ENCODE measurements at places on chromosomes 12 and 14. TPM values are rescaled to one million over a fixed set of nuclear protein-coding genes. Genes with fewer than 3 reads are reported as not detected.
A peak's percentile ranks its signal among the peaks of the same experiment; 100 is the strongest.

CYP27B1 gene
- total RNA-seq = 0.97 TPM

HDAC7 gene
- 39.9 TPM for total RNA-seq

GPHB5 gene
- total RNA-seq = not detected

KRT81 gene
- total RNA-seq = not detected

TAS2R46 gene
- 4.2 TPM for total RNA-seq

ANKRD52 gene
- total RNA-seq = 22.2 TPM

EML1 gene
- total RNA-seq = 34.5 TPM

GRIP1 gene
- total RNA-seq = 0.32 TPM

C12orf57 gene
- total RNA-seq = 94.7 TPM

DNA sequence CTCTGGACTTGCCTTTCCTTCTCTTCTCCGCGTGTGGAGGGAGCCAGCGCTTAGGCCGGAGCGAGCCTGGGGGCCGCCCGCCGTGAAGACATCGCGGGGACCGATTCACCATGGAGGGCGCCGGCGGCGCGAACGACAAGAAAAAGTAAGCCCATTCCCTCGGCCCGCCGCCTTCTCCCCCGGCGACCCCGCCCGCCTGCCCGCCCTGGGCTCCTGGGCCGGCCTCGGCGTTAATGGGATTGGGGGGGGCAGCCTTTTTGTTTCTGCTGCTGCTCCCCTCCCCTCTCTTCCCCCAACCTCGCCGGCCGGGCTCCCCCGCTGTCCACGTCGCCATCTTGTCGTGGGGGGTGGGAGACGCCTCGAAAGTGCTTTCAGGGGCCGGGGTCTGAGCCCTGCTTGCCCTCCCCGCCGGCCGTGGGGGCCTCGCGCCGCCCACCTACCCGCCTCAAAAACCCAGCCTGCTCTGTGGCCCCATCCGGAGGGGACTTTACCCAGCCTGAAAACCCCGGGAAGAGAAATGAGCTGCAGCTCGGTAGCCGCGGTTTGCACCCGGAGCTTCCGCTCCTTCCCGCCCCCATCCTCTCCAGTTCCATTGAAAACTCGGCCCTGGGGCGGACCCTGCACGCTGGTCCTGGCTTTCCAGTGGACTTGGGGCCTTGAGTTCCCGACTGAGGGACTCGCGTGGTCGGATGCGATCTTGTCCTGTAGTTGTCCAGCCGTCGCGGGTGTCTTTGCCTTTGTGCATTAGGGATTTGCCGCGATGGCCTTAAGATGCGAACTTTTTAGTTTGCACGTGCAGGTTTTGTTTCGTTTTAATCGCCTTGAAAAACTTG, 598 bp downstream of the HIF1A start:
- DNase-seq = peak; percentile 69

- no peak for DNase-seq
Observed at GRCh38 chr12:95970905-95971304, 25.2 kb downstream of the HAL start.

DNA sequence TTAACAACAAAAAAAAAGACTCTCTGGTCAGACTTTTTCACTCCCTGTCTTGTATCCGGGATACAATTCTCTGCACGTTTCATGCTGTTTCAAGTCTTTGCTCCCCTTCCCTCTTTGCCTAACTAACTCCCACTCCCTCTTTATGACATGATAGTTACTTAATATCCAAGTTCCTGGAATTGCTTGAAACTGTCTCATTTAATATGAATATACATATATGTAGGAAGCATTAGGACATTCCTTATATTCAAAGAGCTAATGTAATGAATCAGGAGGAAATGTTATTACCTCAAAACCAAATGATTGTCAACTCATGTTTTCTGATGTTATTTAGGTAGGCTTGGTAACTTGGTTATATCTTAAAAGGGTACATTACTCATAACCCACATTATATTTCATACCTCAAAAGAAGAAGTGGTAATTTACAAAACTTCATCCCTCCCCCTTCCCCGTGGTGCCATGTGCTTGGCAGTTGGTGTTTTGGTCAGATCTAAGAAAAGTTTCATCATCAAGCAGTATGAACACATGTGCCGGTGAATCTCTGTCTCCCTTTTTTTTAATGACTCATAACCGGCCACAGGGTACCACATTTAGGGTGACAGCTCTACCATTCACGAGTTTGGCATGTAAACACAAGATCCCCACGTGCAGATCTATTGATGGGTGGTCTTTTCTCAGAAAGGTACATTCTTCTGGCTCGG, 56.5 kb downstream of the HCAR2 start:
- DNase-seq = peak; percentile 88

GRCh38 chr12:57604454-57604991, at the start of gene DTX3:
TSS of gene DTX3 (plus strand) at chr12:57604824. CDS start at chr12:57606518, 1,694 bp downstream.
- DNase-seq = peak; percentile 53

DNA sequence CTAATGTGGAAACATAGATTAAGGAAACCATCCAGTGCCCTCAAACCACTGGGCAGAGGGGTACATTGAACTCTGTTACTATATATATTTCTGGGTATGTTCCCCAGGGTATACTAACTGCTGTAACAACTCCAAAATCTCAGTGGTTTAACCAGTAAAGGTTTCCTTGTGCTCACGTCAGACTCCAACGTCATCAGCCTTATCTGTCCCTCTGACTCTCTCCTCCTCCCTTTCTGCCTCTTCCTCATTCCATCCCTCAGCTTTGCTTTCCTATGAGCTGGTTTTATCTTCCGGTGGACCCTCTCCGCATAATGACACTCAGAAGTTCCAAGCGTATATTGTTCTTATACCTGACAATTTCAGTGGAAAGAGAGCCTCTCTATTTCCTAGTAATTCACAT, 21.2 kb upstream of the SMCO2 start:
- DNase-seq = peak; percentile 21

DNA sequence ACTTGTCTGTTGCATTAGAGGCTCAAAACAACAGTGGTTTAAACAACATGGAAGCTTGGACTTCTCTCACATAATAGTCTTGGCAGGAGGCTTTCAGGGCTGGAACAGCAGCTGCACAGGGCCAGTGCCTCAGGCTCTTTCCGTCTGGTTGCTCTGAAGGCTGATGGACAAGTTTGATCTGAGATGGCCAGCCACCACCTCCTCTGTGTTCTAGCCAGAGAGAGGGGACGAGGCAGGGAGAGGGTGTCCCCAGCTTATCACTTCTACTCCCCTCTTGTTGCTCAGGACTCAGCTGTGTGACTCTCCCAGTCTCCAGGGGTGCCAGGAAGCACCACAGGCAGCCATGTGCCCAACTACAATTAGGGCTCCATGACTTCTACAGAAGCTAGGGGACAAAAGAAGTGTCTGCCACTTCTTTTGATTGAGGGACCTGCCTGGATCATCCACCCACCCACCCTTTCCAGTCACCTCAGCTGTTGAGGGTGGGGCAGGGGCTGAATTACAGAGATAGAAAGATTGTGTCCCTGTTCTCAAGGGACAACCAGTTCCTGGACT, 46.6 kb downstream of the SMIM41 start:
- no peak for DNase-seq

DNA sequence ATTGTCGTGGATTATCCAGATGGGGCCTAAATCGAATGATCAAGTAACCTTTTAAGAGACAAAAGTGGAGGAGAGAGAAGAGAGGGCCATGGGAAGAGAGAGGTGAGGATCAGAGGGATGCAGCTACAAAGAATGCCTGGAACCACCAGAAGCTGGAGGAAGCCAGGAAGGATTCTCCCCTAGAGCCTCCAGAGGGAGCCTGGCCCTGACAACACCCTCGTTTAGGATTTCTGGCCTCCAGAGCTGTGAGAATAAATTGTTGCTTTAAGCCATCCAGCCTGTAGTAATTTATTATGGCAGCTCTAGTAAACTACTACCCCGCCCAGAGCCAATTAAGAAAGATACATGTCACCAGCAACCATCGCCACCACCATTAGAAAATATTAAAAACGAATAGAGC, 46.2 kb upstream of the GSC start:
- DNase-seq = no peak

- peak; percentile 6 for DNase-seq
Observed at GRCh38 chr12:24630446-24630845, 318.5 kb downstream of the BCAT1 start.

GRCh38 chr12:96248136-96248931, 54.2 kb downstream of the ELK3 start:
- no peak for DNase-seq

DNA sequence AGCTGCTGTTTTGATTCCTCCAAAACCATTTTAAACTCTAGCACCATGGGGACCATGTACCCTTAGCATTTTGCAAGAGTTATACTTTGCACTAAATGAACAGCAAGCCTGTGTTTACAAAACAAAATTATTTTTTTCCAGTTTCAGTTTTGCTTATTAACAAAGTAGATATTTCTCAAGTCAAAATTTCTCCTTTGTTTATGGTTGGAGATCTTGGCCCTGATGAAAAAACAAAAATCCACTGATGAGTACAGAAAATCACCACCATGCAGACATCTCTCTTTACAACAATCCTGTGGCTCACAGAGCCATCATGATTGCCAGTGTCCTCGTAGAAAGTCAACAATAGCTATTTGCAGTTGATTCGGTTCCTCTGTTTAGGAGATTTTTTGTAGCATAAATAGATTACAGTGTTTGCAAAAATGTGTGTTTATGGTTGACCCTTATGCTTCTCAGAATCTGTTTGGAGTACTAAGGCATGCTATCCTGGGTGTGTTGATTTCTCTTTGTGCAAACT, 201.1 kb upstream of the NUDT4 start:
- peak; percentile 83 for DNase-seq

DNA sequence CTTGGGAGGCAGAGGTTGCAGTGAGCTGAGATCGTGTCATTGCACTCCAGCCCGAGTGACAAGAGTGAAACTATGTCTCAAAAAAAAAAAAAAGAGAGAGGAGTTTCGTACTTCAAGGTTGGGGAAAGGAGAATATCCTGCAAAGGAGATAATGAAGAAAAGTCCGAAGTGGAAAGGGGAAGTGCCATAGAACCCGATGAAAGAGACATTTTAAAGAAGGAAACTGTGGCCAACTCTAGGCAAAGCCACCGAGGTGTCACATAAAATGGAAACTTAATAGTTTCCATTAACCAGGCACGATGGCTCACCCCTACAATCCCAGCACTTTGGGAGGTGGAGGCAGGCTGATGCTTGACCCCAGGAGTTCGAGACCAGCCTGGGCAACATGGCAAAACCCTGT, 15.0 kb upstream of the LTBP2 start:
- no peak for DNase-seq

- no peak for DNase-seq
Observed at GRCh38 chr12:89206390-89206789, 145.9 kb downstream of the DUSP6 start.
